Neural progenitor cell (in vitro differentiated cells): ENCODE measurements at places on chromosomes 6 and 20.

DNA sequence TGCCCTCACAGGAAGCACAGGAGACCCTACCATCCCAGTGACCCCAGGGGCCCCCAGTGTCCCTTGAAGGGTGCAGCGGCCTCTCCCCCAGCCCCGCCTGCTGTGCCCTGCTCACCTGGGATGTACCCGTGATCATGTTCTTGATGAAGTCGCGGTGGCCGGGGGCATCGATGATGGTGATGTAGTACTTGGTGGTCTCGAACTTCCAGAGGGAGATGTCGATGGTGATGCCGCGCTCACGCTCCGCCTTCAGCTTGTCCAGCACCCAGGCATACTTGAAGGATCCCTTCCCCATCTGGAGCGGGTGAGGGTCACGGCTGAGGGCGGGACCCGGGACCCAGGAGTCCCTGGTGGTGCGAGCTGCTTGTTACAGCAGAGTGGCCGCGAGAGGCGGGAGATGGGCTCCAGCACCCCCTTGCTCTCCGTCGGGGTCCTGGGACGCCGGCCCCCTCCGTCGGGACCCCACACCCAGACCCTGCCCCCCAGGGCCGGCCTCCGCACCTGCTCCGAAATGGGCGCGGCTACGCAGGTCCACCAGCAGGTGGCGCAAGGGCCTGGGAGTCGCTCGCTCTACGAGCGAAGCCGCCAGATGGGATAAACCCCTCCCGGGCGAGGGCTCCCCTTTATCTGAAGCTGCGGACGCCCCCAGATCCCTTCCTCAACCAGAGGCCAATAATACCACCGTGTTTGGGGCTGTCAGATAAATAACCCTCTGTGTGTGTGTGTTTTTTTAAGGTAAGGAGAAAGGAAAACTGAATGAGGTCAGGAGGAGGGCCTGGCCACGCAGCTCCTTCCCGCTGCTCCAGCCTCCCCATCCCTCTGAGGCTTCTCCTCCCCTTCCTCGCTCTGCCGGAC, 2.9 kb downstream of the EEF1A2 start:
- peak; percentile 88 for DNase-seq

GRCh38 chr6:110566346-110567125, 90.1 kb upstream of the SLC22A16 start:
- no peak for DNase-seq

DNA sequence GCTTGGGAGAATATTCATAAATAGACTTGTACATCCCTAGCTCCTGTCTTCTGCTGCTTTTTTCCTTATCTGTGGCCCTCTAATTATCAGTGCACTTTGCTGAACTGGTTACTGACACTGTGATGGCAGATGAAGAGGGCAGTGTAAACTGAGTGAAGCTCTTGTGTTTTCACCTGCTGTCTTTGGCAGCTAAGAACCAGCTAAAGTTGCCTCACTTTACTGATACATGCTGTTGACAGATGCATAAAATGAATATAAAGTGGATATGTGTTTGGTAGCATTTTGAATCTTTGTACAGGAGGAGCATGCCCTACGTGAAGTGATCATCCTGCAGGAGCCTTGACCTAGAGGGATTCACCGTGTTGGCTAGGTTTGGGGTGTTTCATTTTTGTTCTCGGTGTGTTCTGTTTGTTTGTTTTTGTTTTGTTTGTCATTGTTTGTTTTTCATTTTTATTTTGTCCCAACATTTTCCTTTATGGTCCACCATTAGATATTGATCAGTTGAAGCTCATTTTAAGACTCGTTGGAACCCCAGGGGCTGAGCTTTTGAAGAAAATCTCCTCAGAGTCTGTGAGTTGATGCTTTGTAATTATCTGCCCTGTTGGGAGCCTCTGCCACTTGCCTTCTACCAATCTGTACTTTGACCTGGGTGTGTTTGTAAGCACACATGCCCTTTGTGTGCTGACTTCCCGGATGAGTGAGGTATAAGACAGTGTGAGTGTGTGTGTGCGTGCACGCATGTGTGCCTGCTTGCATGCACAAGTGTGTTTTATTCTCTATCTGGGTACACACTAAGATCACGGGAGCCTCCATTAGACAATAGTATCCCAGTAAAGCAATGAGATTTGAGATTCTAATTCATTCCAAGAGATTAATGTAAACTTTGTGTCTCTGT, 34.6 kb upstream of the MAPK13 start:
- DNase-seq: no peak

- peak; percentile 62 for DNase-seq
Observed at GRCh38 chr6:81751388-81752083, 945 bp downstream of the TENT5A start.

DNA sequence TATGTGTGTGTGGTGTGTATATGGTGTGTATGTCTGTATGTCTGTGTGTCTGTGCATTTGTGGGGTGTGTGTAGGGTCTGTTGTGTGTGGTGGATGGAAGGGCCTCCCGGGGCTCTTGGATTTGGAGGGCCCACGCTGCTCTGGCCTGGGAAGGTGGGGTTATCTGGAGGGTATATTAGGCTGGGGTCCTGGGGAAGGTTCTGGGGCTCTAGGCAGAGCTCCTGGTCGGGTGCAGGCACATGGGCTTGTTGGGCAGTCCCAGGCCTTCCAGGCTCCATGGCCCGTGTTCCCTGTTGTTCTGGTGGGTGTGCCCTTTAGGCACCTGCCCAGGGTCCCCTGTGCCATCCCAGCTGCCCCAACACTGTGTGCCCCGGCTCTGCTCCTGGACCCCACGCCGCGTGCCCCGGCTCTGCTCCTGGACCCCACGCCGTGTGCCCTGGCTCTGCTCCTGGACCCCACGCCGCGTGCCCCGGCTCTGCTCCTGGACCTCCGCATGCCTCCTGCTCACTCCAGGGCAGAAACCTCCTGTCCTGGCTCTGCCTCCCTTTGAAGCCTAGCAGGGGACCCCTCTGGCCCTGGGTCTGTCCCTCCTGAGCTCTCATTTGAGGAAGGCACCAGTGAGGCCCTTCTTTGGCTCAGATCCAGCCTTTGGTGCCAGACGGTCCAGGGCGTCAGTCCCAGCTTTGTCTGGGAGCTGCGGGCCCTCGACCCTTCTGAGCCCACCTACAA, 10.2 kb upstream of the MYT1 start:
- no peak for DNase-seq

DNA sequence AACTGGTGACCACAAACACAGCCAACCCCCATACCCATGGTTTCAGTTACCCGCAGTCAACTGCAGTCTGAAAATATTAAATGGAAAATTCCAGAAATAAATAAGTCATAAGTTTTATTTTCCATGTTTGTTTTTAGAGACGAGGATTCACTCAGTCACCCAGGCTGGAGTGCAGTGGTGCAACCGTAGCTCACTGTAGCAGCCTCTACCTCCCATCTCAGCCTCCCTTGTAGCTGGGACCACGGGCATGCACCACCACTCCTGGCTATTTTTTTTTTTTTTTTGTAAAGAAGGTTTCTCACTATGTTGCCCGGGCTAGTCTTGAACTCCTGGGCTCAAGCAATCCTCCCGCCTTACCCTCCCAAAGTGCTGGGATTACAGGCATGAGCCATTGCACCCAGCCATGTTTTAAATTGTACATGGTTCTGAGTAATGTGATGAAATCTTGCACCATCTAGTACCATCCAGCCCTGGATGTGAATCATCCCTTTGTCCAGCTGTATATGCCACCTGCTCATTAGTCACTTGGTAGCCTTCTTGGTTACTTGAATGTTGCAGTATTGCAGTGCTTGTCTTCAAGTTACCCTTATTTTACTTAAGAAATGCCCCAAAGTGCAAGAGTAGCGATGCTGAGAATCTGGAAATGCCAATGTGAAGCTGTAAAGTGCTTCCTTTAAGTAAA, 14.5 kb downstream of the CSNK2A1 start:
- no peak for DNase-seq

DNA sequence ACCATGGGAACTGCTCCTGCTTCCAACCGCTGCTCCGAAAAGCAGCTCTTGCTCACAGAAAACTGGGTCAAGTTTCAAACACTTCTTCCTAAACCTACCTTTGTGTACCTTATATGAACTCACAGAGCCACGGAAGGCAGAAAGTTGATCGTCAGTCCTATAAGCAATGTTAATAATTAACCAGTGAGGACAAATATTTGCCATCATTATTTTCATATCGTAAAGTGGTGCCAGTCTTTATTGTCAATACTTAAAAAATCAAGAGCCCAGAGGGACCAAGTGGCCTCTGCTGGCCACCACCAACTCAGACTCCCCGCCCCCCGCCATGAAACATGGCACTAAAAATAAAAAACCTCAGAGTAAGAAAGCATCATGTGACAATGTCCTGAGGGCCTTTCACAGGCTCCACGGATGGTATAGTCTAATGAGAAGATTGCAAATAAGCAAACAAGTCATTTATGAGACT, 9.1 kb upstream of the PBOV1 start:
- DNase-seq: no peak

GRCh38 chr6:126574301-126574700, 234.4 kb downstream of the CENPW start:
- no peak for DNase-seq

- no peak for DNase-seq
Observed at GRCh38 chr6:89269981-89270380, 45.1 kb downstream of the GABRR2 start.

DNA sequence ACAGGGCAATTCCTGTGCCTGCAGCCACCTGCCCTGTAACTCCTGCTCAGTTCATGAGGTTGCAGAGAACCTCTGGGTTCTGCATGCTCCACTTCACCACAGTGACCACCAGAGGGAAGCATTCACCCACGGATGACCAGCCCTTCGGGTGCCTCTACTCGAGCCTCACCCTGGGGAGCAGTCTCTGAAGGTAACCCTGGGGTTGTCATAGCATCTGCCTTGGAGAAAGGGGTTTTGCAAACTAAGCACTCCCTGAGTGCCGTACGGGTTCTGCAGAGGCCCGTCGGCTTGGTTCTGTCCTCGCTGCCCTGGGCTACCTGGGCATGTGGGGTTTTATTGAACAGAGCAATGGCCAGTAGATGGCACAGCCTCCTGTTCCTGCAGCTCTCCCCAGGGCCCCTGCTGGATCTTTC, 10.2 kb upstream of the CST5 start:
- DNase-seq: peak; percentile 78
